ENCODE measurements at places on chromosomes 11 and 22. TPM values are rescaled to one million over a fixed set of nuclear protein-coding genes. Genes with fewer than 3 reads are reported as not detected.

Gene CRYBB3
- total RNA-seq, result not detected

DNA sequence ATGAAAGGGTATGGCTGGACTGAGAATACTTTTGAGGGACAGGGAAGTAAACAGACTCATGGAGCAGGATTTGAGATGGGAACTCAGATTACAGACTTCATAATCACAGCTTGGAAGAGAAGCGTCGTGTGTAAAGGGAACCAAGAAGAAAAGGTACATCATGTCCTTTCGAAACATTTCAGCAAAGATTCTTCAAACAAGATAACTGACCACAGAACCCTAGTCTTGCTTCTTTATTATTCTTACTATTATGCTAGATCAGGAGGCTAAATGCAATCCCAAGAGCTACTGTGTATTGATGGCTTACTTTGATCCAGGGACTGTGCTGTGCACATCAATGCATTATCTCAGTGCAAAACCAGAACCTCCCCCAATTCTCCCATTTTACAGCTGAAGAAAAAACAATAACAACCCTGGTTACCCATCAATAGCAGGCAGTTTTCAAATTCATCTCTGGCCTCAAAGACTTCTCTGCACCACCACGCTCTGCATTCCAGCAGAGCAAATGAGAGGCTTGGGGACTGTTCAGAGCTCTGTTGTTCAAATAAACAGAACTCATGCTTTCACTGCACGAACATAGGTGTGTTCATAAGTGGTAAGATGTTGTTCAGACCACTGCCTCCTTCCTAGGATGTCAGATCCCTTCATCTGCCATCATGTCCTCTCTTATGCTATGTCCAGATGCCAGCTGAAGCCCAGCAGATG lies 104.8 kb upstream of the NAV2 start:
- no peak for DNase-seq
- peaks cover 3% of the 10 kb centered on the region for H3K27me3 ChIP-seq
- H3K4me3 ChIP-seq, result no peak overlapping the region
- no peaks in the 10 kb centered on the region for H3K4me1 ChIP-seq
- H3K36me3 ChIP-seq, result no peaks in the 10 kb centered on the region

DNA sequence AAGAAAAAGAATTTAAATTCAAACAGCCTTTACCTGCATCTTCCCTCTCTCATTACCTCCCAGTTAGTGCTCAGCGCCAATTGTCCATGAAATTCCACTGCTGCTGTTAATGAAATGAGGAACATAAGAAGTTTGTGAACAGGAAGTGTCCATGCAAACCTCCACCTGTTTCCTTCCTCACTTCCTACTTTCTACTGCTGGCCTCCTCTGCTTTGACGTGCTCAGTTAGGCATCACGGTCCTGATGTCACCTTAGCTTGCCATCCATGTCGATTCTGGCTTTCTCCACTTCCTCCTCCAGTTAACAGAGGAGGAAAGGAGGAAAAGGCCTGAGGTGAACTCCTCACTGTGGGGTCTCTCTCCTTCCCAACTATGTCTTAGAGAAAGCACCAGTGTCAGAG lies 26.9 kb upstream of the HTR3A start:
- no peak overlapping the region for H3K27ac ChIP-seq
- H3K4me3 ChIP-seq, result no peak overlapping the region
- no peaks in the 10 kb centered on the region for H3K36me3 ChIP-seq
- no peaks in the 10 kb centered on the region for H3K4me1 ChIP-seq

DNA sequence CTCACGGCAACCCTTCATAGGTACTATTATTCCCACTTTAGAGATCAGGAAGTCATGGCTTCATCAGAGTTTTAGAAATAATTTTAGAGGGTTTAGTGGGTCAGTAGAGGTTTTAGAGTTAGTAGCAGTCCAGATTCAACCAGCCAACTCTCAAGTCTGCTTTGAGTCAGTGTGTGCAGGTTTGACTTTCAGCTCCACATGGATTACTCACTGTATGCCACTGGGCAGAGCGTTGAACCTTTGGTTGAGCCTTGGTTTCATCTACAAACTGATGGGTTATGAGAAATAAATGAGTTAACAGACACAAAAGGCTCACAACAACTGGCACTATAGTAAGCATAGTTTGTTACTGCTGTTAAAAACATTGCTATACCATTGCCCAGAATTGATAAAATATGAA lies 19.0 kb upstream of the TP53AIP1 start:
- peaks cover 9% of the 10 kb centered on the region for H3K27me3 ChIP-seq
- H3K4me3 ChIP-seq, result no peak overlapping the region
- H3K27ac ChIP-seq, result no peak overlapping the region
- H3K4me1 ChIP-seq, result peaks cover 53% of the 10 kb centered on the region
- H3K36me3 ChIP-seq, result no peaks in the 10 kb centered on the region

DNA sequence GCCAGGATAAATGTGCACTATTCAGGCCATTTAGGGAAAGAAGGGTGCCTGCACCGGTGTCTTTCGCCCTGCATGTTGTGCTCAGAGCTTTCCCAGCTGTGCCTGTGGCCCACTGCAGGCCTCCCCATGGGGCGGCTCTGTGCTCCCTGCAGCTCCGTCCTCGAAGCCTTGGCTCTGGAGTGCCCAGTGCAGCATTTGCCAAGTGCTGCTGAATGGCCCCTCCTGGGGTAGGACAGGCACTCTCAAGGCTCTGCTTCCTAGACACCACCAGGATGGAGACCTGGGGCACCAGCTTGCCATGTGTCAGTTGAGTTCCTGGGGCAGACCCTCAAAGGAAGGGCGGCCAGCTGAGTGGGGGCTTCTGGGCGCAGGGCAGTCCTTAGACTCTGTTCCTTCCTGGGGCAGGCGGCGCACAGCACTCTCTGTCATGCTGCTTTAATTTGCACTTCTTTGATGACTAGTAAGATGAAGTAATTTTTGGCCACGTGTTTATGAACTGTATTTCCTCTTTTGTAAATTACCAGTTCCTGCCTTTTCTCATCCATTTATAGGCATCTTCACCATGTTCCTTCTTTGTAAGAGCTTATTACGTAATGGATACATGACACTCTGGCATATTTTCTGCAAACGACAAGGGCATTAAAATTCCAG lies 32.1 kb upstream of the GNB1L start:
- no peak for DNase-seq
- peak overlapping the region; percentile 10 for H3K27ac ChIP-seq
- H3K27me3 ChIP-seq, result peaks cover 2% of the 10 kb centered on the region
- H3K4me1 ChIP-seq, result peaks cover 32% of the 10 kb centered on the region

GRCh38 chr11:66279092-66279734 lies 1.2 kb downstream of the CNIH2 start:
- H3K36me3 ChIP-seq, result peaks cover 13% of the 10 kb centered on the region
- peak overlapping the region; percentile 61 for H3K4me3 ChIP-seq
- no peak for DNase-seq
- H3K4me1 ChIP-seq, result peaks cover 18% of the 10 kb centered on the region

DNA sequence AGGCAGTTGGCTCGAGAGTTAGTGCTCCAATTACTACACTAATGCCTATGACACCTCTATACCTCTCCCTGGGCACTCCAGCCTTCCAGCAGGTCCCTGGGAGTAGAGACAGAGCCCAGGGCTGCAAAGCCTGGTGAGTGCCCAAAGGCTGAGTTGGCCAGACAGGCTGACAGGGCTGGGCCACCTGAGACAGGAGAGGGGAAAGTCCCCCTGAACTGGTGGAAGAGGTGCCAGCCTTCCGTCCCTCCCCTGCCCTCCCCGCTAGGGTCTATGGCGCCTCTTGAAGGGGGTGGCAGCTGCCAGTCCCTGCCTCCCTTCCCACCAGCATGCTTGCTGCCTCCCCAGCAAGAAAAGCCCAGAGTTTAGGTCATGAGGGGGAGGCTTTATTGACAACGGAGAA lies 3.0 kb downstream of the KCNJ11 start:
- H3K4me3 ChIP-seq, result no peak overlapping the region
- H3K4me1 ChIP-seq, result no peaks in the 10 kb centered on the region
- no peak overlapping the region for H3K27ac ChIP-seq
- H3K36me3 ChIP-seq, result no peaks in the 10 kb centered on the region

DNA sequence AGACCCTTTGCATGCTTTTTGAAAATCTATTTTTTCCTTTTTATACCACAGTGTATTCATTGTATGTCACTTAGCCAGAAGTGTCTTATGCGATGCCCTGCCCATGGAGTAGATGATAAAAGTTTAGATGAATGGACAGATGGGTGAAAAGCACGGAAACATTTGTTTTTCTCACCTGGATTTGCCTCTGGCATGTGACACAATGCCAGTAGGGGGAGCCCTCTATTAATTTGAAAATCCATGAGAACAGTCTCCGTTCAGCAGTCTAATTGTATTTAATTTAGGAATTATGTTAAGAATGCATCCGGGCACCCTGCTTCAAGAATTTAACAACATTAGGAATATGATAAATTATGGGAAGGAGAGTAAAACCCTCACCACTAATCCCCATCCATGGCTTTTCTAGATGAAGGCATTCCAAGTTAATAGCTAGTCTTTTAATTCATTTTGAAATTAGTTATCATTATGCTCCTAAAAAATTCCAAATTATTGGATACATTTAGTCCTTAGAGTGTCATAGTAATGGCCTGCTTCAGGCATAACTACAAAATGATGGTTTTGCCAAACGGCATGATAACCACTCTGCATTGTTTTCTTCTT lies 55.3 kb upstream of the ALKBH3 start:
- no peak overlapping the region for H3K4me3 ChIP-seq
- H3K36me3 ChIP-seq, result peaks cover 8% of the 10 kb centered on the region
- H3K27me3 ChIP-seq, result no peaks in the 10 kb centered on the region
- peaks cover 4% of the 10 kb centered on the region for H3K4me1 ChIP-seq

DNA sequence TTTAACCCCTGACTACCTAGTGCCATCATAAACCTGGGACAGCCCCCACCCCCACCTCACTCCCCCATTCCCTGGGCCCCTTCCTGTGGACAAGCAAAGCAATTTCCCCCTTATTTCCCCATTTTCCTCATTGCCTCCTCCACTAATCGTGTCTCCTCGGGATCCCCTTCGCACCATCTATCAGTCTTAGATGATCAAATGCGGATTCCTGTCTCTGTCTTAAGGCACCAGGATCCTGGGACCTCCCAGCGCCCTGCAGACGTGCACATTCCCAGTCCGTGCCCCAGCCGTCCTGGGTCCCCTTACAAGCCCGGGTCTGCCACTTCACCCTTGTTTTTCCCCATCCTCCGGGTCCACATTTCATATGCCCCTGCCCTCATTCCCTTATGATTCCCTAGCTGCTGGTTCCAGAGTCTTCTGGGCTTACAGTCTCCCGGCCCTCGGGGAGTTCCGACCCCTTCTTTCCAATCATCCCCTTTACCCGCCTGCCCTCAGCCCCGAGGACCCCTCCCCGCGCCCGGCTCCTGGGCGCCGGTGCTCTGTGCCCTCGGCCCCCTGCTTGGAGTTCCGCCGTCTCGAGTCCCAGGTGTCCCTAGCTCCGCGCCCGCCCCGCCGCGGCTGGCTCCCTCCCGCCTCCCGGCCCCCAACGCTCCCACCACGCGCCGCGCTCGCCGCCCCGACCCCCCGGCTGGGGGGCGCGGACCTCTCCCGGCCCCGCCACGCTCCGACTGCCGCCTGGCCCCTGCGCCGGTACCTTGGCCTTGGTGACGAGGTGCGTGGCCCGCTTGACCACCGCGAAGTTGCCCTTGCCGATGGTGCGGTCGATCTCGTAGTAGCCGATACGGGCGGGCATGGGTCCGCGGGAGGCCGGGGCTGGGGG lies 599 bp downstream of the SIK3 start:
- H3K4me1 ChIP-seq, result peaks cover 59% of the 10 kb centered on the region
- H3K36me3 ChIP-seq, result peaks cover 12% of the 10 kb centered on the region
- H3K4me3 ChIP-seq, result peak overlapping the region; percentile 100
- peak overlapping the region; percentile 99 for H3K27ac ChIP-seq
